Osteocyte (in vitro differentiated cells): ENCODE measurements at places on chromosomes 16 and 17.

GRCh38 chr17:80441598-80442322, 26.8 kb downstream of the ENDOV start:
- DNase-seq = no peak

- DNase-seq = no peak
Measured at GRCh38 chr16:50572700-50573099, 24.5 kb downstream of the NKD1 start.

GRCh38 chr17:57259817-57260216, 3.5 kb downstream of the MSI2 start:
- DNase-seq = no peak

GRCh38 chr17:59963738-59964481, 630 bp downstream of the RNFT1 start:
- peak; percentile 85 for DNase-seq

DNA sequence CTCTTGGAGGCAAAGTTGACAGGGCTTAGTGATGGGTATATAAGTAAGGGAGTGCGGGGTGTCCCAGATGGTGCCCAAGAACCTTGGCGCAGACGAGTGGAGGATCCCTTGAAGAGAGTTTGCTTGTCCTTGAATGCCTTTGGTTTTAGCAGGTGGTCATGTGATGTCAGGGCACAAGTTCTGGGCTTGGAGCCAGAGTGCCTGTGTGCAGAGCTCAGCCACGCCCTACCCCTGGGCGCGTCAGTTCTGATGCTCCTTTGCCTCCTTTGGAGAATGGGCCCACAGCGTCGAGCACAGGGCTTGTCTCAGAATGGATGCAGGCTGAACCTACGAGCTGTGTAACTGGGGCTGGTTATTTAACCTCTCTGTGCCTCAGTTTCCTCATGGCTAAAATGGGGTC, 412.2 kb upstream of the EEF2KMT start:
- DNase-seq = no peak

- DNase-seq = no peak
Measured at GRCh38 chr16:31133046-31133501, 2.5 kb downstream of the PRSS8 start.

GRCh38 chr17:11446316-11446715, 152.0 kb upstream of the DNAH9 start:
- DNase-seq = no peak
